ENCODE measurements at places on chromosomes 11 and 22. TPM values are rescaled to one million over a fixed set of nuclear protein-coding genes. Genes with fewer than 3 reads are reported as not detected.

DNA sequence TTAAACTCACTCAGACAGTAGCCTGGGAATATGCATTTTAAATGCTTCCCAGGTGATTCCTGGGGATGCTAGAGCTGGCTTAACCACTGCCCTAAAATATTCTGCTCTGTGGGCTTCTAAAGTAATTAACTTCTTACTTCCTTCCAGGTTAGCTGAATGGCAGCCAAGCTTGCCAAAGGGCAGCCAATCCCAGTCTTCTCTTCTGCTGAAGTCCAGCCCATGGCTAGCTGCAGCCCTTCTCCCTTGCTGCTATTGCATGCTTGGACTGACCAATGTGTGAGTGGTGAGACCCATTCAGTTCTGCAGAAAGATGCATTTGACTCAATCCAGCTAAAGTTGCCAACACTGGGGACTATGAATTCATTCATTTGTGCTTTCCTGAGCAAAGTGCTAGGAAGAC, 411.9 kb downstream of the SOX6 start:
- no peak for DNase-seq

DNA sequence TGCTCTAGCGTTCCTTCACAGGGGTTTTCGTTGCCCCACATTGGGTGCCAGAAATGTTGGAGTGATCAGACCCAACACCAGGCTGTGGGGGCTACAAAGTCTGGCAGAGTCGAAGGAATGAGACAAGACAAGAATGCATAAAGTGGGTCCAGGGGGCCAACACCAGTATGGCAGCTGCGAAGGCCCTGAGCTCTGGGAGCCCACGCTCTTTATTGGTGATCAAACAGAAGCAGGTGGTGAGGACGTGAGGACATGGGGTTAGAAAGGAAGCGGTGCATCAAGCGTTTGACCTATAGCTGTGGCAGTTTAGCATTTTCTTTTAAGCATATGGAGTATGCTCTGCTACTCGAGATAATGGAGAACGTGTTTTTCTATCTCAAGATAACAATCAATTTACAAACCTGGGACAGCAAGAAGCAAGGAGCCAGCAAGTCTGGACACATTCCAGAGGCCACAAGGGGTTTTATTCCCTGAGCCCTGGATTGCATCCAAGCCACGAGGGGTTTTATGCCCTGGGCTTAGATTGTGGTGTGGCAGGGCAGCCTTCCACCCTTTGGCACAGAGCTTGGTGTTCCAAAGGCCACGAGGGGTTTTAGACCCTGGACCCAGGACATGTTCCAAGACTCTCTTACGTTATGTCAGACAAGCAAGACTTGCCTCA, 3.9 kb upstream of the DNAJB13 start:
- DNase-seq, result no peak

Gene RFPL2
- not detected for total RNA-seq

GRCh38 chr11:29006668-29007067, 898.5 kb downstream of the METTL15 start:
- DNase-seq, result no peak

DNA sequence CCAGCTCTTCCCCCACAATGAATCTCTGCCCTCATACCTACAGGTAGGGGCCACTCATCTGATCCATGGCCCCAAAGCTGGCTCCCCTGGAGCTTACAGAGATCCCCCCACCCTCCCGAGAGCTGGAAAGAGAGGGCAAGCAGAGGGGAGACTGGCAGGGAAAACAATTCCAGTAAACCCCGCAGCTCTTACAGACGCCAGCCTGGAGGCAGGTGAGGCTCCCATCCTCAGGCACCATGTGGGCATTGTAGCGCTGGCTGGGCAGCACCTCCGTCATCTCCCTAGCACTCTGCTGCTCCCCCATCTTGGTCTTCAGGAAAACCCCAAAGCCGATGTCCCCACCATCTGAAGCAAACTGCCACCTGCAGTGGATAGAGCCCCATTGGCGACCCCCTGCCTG, 14.1 kb downstream of the SEC14L4 start:
- DNase-seq, result no peak

- no peak for DNase-seq
These were observed 23.6 kb upstream of the TMA7B start for GRCh38 chr22:39936523-39937145.

- no peak for DNase-seq
These were observed 3.5 kb downstream of the SBF1 start for GRCh38 chr22:50471197-50471847.

Gene CDON
- total RNA-seq, result 6.8 TPM

DNA sequence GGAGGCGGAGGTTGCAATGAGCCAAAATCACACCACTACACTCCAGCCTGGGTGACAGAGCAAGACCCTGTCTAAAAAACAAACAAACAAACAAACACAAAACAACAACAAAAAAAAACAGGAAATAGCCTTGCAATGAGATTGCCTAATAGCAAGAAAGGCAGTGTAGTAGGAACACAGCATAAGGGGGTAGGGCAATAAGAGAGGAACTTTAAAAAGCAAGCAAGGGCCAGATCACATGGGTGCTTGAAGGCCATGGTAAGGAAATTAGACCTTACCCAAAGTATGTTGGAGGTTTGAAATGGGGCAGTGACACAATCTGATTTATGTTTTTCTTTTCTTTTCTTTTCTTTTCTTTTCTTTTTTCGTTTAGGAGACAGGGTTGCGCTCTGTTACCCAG, 34.7 kb upstream of the NRIP3 start:
- no peak for DNase-seq

GRCh38 chr11:6889835-6890234, 2.5 kb downstream of the OR2D2 start:
- no peak for DNase-seq

- DNase-seq, result no peak
These were observed 9.1 kb downstream of the MMP10 start for GRCh38 chr11:102771351-102771750.

DNA sequence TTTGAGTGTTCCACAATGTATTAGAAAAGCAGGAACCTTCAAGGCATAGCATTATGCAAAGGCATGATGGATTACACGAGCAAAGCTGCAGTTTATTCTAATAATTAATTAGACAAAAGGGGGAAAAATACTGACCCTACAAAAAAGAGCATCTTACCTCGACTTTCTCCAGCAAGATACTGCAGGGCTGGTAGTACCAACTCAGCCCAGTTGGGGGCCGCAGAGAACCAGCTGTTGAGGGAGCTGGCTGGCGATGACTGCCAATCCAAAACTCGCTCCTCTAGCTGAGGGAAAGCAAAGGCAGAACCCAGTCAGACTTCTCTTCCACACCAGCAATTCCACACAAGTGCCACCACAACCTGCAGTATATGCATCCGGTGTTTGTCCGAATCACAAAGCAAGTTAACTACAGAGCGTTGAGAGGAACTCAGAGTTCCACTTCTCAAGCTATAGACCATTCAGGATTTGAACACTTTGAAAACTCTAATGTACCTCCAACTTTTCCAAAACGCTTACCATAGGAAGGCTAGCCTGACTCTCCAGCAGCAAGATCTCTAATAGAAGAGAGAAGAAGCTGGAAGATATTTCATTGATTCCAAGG, 13.7 kb downstream of the NFRKB start:
- peak; percentile 84 for DNase-seq

DNA sequence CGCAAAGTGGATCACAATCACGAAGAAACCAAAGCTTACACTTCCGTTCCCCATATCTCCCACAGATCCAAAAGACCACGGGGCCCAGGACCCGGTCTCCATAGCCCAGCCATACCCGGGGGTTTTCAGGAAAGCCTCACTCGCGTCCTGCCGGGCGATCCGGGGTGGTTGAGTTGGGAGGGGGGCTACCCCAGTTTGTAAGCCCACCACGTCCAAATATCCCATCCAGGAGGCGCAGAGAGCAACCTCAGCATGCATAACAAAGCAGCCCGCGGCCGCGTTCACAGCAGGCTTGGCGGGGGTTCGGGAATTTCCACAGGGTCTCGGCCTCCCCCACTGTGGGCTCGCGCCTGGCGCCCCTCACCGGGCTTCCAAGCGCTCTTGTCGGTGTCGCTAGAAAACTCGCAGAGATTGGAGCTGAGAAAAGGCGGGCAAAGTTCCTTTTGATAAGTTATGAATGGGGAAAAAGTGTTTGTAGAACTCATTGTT, 9.5 kb downstream of the SDF2L1 start:
- DNase-seq, result no peak

GRCh38 chr11:132704781-132705375, 827.4 kb downstream of the OPCML start:
- DNase-seq, result peak; percentile 8

Gene BATF2
- 0.79 TPM for total RNA-seq

- peak; percentile 30 for DNase-seq
These were observed 30.6 kb downstream of the SHANK2 start for GRCh38 chr11:71221821-71222220.

DNA sequence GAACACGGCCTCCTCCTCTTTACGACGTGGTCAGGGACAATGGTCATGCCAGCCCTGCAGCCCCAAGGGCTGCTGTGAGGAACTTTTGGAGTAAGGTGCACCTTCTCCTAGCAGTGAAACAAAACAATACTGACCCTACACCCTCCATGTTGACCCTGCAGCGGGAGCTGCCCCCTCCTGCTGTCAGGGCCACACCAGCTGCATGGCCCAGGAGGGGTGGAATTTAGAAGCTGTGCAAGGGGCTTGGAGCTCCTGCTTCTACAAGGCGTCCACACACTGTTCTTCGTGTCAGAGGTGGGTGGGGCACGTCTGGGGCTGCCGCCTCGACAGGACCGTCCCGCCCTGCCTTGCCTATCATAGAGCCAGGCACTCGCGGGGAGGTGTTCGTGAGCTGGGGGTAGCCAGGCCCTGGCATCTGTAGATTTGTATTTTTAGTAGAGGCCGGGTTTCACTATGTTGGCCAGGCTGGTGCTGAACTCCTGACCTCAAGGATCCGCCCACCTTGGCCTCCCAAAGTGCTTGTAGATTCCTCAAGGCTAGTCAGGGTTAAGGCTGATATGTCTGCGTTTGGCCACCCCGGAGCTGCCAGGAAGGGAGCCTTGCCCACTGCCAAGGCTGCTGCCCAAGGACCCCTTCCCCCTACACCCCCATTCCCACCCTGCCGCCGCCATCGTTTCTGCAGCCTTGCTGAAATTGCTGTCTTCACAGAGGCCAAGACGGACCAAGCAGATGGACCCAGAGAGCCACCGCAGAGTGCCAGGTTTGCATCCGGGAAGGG, 15.9 kb downstream of the INCENP start:
- DNase-seq, result peak; percentile 36

- no peak for DNase-seq
These were observed 45.1 kb upstream of the SESN3 start for GRCh38 chr11:95276139-95276538.

Gene TENM4
- total RNA-seq, result 2.0 TPM

Gene HBE1
- not detected for total RNA-seq

DNA sequence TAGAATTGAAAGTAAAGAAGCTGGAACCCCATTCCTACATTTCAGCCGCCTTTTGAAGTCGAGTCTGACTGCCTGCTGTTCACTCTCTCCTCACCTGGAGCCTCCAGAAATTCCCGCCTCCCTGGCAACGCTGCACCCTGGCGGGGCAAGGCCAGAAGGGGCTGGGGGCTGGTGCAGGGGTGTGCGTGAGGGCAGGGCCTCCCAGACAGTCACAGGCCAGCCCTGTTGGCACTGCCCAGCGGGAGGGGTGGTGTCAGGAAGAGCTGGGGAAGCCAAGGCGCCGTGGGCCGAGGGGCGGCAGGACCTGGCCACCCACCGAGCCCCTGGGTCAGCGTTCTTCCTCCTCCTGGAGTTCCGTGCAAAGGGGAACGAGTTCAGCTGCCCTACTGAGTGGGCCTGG, 123.2 kb downstream of the KCNQ1OT1 start:
- DNase-seq, result no peak

Gene BIK
- 13.3 TPM for total RNA-seq

GRCh38 chr11:61149624-61150615, 11.3 kb downstream of the VPS37C start:
- peak; percentile 79 for DNase-seq

Gene CEND1
- not detected for total RNA-seq

GRCh38 chr22:48829908-48830307, 997.8 kb downstream of the BRD1 start:
- no peak for DNase-seq

DNA sequence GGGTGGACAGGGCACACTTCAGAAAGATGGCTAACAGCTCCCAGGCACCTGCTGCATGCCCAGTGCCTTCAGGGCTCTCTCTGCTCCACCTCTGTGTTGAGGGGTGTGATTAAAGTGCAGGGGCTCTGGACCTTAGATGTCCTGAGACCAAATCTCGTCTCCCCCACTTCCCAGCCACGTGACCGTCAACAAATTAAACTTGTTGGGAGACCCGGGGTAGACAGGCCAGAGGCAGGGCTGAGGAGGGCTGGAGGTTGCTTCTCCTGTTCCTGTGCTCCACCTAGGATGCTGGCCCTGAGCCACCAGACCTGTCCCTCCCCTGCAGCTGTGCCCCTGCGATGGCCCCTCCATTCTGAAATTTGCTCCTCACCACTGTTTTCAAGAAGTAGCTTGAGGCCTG, 17.0 kb downstream of the NPTXR start:
- no peak for DNase-seq

Gene RIMBP3B
- not detected for total RNA-seq

DNA sequence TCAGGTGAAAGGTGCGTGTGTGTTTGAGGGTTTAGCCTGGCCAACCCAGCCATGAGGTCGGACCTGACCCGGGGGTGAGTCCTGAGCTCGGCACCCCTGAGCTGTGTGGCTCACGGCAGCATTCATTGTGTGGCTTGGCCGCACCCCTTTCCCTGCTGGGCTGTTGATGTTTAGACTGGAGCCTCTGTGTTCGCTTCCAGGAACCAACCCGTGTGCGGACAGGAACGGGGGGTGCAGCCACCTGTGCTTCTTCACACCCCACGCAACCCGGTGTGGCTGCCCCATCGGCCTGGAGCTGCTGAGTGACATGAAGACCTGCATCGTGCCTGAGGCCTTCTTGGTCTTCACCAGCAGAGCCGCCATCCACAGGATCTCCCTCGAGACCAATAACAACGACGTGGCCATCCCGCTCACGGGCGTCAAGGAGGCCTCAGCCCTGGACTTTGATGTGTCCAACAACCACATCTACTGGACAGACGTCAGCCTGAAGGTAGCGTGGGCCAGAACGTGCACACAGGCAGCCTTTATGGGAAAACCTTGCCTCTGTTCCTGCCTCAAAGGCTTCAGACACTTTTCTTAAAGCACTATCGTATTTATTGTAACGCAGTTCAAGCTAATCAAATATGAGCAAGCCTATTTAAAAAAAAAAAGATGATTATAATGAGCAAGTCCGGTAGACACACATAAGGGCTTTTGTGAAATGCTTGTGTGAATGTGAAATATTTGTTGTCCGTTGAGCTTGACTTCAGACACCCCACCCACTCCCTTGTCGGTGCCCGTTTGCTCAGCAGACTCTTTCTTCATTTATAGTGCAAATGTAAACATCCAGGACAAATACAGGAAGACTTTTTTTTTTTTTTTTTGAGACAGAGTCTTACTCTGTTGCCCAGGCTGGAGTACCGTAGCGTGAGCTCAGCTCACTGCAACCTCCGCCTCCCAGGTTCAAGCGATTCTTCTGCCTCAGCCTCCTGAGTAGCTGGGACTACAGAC, 53.9 kb upstream of the PPP6R3 start:
- DNase-seq, result peak; percentile 49

Gene MYOD1
- total RNA-seq, result not detected

DNA sequence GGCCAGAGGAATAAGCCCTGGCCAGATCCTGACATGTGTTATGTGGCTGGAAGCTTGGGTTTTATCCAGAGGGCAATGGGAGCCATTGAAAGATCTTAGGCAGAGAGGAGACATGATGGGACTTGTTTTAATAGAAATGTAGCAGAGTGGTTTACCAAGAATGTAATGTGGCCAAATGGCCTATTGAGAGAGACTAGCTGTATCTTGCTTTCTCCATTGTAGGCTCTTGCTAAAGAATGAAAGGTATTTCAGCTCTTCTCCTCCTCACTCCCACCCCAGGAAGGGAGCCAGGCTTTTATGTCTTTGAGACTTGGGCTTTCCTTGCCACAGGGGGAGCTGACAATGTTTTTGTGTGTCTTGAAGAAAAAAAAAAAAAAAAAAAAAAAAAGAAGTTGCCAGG, 82.3 kb downstream of the TRIM29 start:
- no peak for DNase-seq
